Activated B cell treated with CpG ODN at 0.5 μM for 24 hours (primary cell): ENCODE measurements at places on chromosomes 5 and 9. TPM values are rescaled to one million over a fixed set of nuclear protein-coding genes. Genes with fewer than 3 reads are reported as not detected.

DNA sequence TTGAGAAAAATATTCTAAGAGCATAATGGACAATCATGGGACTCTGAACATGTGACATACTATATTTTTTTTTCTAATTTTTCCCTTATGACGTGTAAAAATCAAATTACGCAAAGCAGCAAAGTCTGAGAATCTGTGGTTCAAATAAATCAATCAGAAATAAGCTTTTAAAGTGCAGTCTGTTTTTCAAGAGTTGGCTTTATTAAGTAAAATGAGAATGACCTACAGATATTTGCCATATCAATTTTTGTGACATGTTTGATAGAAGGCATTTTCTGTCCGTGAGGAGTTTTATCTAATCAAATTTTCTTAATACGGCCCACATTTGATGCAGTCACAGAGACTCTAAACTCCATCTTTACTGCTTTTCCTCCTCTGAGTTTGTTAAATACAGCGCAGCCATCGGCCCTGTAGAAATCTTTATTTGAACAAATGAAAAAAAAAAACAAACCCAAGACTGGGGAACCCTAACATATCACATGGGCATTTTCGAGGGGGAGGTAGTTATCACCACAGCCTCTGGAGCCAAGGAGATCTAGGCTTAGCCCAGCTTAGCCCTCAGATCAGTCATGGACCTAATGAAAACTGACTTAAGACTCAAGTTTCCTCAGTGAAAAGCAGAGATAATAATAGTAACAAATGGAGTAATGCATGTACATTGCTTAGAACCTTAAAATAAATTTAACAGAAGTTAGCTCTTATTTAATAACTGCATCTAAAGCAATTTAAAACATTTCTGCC, 263.6 kb upstream of the C9orf72 start:
- H3K27ac ChIP-seq, result no peak overlapping the region
- peaks cover 4% of the 10 kb centered on the region for H3K27me3 ChIP-seq
- H3K4me1 ChIP-seq, result no peaks in the 10 kb centered on the region
- H3K4me3 ChIP-seq, result no peak overlapping the region
- no peak for DNase-seq

SPINK7 gene
- total RNA-seq, result not detected in 2 replicates

- no peaks in the 10 kb centered on the region for H3K27me3 ChIP-seq
- no peak for DNase-seq
- H3K36me3 ChIP-seq, result no peaks in the 10 kb centered on the region
- H3K4me3 ChIP-seq, result no peak overlapping the region
These were observed 23.4 kb upstream of the RUFY1 start for GRCh38 chr5:179526978-179527377.

GRCh38 chr5:173733021-173733420, 116.6 kb upstream of the BOD1 start:
- H3K27me3 ChIP-seq, result no peaks in the 10 kb centered on the region
- H3K4me1 ChIP-seq, result peaks cover 56% of the 10 kb centered on the region
- no peaks in the 10 kb centered on the region for H3K36me3 ChIP-seq
- H3K4me3 ChIP-seq, result no peak overlapping the region

- peaks cover 4% of the 10 kb centered on the region for H3K27me3 ChIP-seq
- DNase-seq, result no peak
- H3K4me1 ChIP-seq, result no peaks in the 10 kb centered on the region
- no peak overlapping the region for H3K27ac ChIP-seq
- H3K4me3 ChIP-seq, result no peak overlapping the region
- H3K36me3 ChIP-seq, result no peaks in the 10 kb centered on the region
These were observed 127.7 kb downstream of the TMC1 start for GRCh38 chr9:72649127-72649442.

GRCh38 chr5:125370461-125371205, 624.2 kb upstream of the ZNF608 start:
- no peak overlapping the region for H3K4me3 ChIP-seq
- H3K27ac ChIP-seq, result no peak overlapping the region
- H3K27me3 ChIP-seq, result no peaks in the 10 kb centered on the region
- no peak for DNase-seq
- peaks cover 6% of the 10 kb centered on the region for H3K4me1 ChIP-seq
- no peaks in the 10 kb centered on the region for H3K36me3 ChIP-seq

FREM1 gene
- not detected in 2 replicates for total RNA-seq

- H3K27ac ChIP-seq, result no peak overlapping the region
- no peaks in the 10 kb centered on the region for H3K36me3 ChIP-seq
- peaks cover 56% of the 10 kb centered on the region for H3K27me3 ChIP-seq
- H3K4me1 ChIP-seq, result peaks cover 25% of the 10 kb centered on the region
- no peak for DNase-seq
- H3K4me3 ChIP-seq, result no peak overlapping the region
These were observed 57.6 kb downstream of the TMEM174 start for GRCh38 chr5:73230264-73231245.

DNA sequence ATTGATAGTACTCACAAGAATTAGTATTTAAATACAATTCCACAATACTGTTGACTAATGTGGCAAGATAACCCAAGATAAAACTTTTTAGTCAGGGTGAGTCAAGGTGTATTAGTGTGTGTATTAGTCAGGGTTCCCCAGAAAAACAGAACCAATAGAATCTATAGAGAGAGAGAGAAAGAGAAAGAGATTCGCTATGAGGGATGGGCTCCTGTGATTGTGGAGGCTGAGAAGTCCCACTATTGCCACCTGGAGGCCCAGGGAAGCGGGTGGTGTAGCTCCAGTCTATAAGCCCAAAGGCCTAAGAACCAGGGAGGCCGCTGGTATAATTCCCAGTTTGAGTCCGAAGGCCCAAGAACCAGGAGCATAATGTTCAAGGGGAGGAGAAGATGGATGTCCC, 10.0 kb upstream of the SHISAL2B start:
- no peak for DNase-seq
- no peaks in the 10 kb centered on the region for H3K4me1 ChIP-seq
- H3K27ac ChIP-seq, result no peak overlapping the region
- H3K36me3 ChIP-seq, result no peaks in the 10 kb centered on the region
- peaks cover 1% of the 10 kb centered on the region for H3K27me3 ChIP-seq

TUT7 gene
- total RNA-seq, result 43.8 and 50.4 TPM in 2 replicates

- H3K27ac ChIP-seq, result no peak overlapping the region
- no peak for DNase-seq
- H3K27me3 ChIP-seq, result no peaks in the 10 kb centered on the region
- no peaks in the 10 kb centered on the region for H3K36me3 ChIP-seq
- no peaks in the 10 kb centered on the region for H3K4me1 ChIP-seq
- H3K4me3 ChIP-seq, result no peak overlapping the region
These were observed 268.1 kb downstream of the DOCK8 start for GRCh38 chr9:482739-483138.

DNA sequence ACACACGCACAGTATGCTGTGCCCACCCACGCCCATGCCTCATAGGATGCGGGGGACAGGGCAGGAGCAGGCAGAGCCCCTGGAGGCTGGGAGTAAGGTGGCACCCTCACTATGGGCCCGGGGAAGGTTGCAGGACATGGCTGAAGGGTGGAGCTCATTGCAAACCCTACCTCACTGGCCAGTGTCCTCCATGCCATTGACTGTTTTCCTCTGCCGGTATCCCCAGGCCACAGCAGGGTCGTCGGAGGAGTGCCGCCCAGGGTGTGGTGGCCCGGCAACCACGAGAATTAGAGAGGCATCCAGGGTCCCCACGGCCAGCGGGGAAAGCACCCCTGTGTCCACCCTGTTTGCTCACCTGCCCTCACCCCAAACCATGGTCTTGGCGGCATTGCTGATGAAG, 59.7 kb upstream of the FCN2 start:
- no peaks in the 10 kb centered on the region for H3K36me3 ChIP-seq
- no peak for DNase-seq
- no peaks in the 10 kb centered on the region for H3K4me1 ChIP-seq
- no peak overlapping the region for H3K27ac ChIP-seq
- no peak overlapping the region for H3K4me3 ChIP-seq

NUTM2F gene
- total RNA-seq, result not detected in 2 replicates

- peaks cover 20% of the 10 kb centered on the region for H3K27me3 ChIP-seq
- H3K36me3 ChIP-seq, result no peaks in the 10 kb centered on the region
- H3K4me3 ChIP-seq, result no peak overlapping the region
- DNase-seq, result no peak
These were observed 274.8 kb upstream of the PANK3 start for GRCh38 chr5:168853972-168854371.

DNA sequence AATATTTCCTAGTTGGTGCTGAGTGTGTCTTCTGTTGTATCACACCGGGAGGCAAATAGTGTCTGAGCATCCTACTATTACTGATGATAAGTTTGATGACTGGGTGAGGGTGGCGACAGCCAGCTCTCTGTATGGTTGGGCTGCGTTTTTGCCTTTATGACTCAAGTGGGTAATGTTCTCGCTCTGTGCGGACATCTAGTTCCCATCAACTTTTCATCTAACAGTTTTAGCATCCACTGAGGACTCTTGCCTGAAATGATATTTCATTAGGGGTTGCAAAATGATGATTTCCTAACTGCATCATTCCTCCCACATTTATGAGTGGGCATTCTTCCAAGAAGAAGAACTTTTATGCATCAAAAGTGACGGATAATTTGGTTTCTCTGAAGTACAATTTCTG, 26.5 kb downstream of the HMCN2 start:
- no peaks in the 10 kb centered on the region for H3K4me1 ChIP-seq
- peaks cover 36% of the 10 kb centered on the region for H3K27me3 ChIP-seq
- no peak overlapping the region for H3K4me3 ChIP-seq
- H3K36me3 ChIP-seq, result no peaks in the 10 kb centered on the region

SPAG8 gene
- 1.8 and 4.0 TPM in 2 replicates for total RNA-seq

GRCh38 chr5:1246711-1247431, 21.7 kb downstream of the SLC6A18 start:
- no peak overlapping the region for H3K27ac ChIP-seq
- H3K27me3 ChIP-seq, result peaks cover 11% of the 10 kb centered on the region
- H3K4me3 ChIP-seq, result no peak overlapping the region
- no peaks in the 10 kb centered on the region for H3K36me3 ChIP-seq
- no peak for DNase-seq

DNA sequence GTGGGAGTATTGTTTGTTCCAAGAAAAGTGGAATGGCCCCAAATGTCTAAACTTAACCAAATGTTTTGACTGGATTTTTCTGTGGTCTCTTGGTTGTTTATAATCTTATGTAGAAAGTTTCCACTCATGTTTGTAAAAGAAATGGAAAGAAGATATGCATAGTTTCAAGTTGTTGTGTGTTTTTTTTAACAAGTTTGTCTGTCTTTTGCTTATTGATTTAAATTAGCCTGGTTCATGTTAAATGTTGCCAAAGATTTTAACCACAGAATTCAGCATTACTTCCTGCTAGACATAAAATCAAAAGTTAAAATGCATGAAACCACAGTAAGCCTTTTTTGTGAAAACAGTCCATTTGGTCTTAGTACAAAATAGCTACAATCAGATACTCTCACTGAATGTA, 14.0 kb downstream of the PPWD1 start:
- no peaks in the 10 kb centered on the region for H3K27me3 ChIP-seq
- DNase-seq, result no peak
- no peak overlapping the region for H3K4me3 ChIP-seq
- no peaks in the 10 kb centered on the region for H3K4me1 ChIP-seq
